NCI-H1105 (cell line): ENCODE measurements at places on chromosomes 5 and 9.

DNA sequence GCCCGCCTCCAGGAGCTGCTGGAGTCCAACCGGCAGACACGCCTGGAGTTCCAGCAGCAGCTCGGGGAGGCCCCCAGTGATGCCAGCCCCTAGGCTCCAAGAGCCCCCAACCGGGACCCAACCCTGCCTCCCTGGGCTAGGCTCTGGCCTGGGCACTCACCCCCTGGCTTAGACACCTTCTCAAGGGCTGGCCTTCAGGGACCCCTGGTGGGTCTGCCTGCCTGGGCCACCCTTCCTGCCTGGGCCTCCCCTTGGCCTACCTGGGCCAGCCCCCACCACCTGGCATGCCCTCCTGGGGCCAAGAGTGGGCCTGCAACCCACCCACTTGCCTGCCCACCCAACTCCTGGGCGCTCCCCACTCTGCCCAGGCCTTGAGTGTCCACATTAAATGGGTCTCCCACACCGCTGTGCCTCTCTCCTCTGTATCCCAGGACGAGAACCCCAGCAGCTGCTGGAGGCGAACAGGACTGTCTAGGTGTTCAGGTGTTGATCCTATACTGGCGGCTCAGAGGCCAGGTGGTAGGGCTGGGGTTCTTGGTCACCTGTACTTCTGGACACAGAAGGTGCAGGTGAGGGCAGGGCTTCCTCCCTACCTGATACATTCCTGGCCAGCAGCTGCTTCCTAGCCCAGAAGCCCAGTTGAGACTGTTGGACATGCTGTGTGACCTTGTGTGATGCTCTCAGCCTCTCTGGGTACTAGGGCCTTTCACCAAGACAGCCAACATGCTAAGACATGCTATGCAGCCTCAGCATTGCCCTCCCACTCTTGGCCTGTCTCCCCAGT, 3.6 kb downstream of the BBLN start:
- DNase-seq: no peak

DNA sequence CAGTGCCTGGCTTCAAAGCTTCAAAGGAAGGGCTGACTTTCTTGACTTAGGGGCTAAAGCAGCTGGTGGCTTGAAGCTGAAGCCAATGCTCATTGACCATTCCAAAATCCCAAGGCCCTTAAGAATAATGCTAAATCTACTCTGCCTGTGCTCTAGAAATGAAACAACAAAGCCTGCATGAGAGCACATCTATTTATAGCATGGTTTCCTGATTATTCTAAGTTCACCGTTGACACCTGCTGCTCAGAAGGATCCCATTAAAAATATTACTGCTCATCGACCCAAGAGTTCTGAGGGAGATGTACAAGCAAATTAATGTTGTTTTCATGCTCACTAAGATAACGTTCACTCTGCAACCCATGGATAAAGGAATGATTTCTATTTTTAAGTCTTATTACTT, 6.7 kb downstream of the TMEM174 start:
- no peak for DNase-seq

DNA sequence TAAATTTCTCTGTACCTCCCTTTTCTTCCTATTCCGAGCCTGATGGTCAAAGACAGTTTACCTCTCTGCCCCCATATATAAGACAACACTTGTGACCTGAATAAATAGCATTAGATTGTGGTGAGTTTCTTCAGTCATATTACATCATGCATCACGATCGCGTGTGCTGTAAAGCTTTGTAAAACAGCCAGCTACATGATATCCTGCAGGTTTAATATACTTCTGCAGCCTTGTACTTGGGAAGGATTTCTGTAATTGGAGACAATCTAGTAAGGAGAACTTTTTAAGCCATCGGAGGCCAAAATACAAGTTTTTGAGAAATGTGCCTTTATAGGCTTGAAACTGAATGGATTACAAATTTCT, 711.8 kb upstream of the WWC1 start:
- no peak for DNase-seq

DNA sequence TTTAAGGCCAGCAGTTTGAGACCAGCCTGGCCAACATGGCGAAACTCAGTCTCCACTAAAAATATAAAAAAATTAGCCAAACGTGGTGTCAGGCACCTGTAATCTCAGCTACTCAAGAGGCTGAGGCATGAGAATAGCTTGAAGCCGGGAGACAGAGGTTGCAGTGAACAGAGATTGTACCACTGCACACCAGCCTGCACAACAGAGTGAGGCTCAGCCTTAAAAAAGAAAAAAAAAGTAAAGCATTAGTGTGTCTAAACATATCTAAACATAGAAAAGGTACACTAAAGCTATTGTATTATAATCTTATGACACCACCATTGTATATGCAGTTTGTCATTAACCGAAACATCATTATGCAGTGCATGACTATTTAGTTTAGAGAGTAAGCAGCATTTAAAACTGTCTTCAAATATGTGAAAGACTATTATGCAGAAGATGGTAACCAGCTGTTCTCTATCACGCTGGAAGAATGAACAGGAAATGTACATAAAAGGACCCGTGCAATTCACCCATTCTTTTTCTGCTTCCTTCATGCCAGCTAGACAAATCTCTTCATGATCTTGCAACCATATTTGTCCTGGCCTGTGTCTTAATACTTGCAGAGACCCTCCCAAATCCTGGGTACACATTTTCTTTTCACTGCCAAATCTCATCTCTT, 58.6 kb downstream of the ITGA1 start:
- DNase-seq: no peak

GRCh38 chr5:83072966-83073365, 4.2 kb downstream of the TMEM167A start:
- no peak for DNase-seq

DNA sequence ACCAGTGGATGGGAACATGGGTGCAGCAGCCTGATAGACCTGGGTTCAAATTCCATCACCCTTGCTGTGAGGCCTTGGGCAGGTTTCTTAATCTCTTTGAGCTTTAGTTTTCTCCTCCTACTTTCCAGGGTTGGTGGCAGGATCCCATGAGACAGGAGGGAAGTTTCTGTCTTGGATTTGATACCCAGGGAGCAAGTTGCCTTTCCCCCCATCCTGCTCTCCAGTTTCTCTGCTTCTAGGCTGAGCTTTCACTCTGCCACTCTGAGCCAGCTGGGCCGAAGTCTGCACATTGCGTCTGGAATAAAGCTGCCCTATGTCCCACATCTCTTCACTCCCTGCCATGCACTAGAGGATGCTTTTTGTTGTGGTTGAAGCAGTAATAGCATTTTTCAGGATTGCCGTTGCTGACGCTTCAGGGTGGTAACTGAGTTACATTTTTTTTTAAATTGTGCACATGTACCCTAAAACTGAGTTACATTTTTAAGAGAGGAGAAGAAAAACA, 40.5 kb upstream of the ANGPTL2 start:
- DNase-seq: no peak

GRCh38 chr5:125813221-125813974, 609.8 kb upstream of the GRAMD2B start:
- no peak for DNase-seq

DNA sequence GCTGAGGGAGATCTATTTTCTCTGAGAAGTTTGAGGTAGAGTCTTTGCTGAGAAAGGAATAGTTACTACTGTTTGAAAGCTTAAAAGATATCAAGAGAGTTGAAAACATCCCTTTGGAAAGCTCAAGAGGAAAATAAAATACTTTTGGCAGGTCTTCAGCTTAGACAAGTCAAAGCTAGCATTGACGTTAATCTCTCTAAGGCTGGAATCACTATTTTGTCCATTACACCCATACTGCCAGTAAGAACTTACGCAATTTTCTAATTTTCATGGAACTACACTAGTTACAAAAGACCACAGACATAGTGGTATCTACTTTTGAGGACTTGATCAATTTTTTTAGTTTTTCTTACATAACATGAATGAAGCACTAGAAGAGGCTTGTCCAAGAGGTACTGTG, 494.9 kb downstream of the PSAT1 start:
- DNase-seq: no peak

DNA sequence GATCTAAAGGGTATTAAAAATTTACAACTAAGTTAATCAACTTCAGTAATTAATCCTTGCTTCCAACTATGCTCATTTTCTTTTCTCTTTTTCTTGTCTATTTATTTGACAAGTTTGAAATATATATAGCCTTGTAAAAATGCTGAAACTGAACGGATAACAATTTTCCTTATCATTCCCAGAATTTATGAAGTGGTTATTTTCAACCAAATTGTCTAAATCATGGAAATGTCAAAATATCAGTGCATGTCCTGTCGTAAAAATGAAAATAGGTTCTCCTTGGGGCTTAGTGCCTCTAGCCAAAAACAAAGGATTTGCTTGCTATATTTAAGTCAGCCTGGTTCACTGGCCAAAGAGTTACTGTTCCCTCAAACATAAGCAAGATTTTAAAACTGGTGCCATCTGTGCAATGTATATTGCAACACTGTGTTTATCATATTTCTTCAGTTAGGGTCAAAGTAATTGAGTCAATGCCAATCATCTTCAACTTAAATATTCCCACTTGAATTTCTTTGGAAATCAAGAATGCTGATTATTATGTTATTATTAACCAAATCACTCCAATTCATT, 798.3 kb downstream of the MAT2B start:
- no peak for DNase-seq
